CD4-positive, alpha-beta T cell treated with Interleukin-15 for 4 hours (primary cell): ENCODE measurements at places on chromosomes 13 and 19.

DNA sequence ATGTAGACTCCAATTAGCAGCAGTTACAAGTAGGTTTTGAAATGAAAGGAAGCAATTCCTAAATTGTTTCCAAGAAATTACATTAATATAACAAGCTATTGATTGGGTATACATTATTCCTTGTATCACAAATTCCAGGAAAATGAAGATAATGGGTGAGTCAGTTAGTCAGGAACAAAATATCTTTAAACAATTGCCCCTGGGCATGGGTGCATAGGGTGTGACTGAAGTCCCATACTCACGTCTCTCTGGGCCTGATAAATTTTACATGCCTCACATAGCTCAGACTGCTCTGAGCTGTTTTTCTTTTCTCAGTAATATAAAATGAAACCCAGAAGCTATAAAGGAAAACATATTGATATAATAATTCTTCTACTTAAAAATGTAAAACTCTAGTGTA is 87.8 kb downstream of the FNDC3A start:
- no peak for DNase-seq

DNA sequence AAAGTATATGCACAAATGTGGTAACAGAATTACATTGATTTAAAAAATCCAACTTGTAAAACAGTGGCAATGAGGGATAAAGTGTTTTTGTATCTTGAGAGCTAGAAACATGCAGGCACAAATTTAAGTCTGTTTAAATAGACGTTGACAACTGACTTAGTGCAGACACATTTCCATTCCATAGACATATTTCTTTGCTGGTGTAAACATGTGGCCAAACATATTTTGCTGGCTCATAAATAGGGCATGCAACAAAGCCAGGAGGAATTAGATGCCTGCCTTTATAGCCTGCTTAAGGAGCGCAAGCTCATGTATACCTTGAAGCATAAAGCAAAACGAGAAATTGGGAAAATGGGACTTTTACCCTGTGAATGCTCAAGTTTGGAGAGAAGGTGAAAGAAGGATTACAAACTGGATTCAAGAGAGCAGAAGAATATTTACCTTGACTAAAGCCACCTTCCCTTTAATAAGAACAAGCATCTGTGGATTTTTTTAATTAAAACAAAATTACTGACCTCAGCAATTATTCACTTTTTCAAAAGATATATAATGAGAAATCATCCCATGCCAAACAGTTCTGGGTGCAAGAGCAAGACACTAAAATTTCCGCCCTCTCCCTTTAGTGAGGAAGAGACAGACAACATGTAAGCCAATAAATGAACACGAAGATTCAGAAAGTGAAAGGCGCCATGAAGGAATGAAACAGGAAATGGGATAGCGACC is 71.0 kb downstream of the DCT start:
- no peak for DNase-seq

DNA sequence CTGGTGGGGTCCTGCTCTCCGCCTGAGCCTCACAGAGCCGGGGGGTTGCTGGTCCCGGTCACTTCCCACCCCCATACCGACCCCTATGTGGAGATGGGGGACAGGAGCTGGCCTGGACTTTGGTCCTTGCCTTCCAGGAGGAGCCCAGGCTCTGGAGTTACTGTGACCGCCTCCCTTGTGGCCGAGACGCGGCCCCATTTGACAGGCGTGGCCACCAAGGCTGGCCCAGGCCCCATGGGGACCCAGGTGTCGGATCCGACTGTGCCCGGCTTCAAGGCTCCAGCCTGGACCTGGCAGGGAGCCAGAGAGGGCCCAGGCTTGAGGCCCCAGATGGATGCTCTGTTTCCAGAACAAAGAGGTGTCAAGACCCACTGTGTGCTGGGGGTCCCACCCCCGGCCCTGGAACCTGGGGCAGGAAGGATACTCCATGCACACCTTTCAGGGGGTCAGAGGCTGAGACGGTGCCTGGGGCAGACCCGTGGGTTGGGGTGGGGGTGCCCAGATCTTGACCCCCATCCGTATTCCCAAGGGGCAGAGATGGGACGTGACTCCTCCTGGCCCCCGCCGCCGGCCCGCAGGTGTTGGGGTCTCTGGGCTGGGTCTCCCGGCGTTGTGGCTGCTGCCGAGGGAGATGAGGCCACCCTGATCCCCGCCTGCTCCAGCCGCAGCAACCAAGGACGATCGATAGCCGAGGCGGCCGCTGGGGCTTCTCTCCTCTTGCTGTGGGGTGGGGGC is 47.8 kb upstream of the TCF3 start:
- no peak for DNase-seq

DNA sequence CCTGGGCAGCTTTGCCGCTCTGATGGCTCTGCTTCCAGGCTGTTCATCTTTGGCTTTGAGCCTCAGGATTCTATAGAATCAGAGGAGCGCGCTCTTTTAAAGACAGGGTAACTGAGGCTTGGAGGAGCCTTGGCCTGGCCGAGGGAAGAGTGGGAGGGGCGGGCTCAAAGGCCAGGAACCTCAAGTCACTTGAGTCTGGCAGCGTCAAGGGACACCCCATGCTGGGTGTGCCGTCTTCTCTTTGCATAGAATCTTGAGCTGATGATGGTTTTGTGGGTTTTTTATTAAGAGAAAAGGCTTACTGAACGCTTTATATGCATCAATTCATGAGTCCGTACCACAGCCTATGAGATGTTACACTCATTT is 1.1 kb downstream of the PGLS start:
- DNase-seq = no peak

GRCh38 chr13:37618554-37618953 is 20.0 kb upstream of the POSTN start:
- DNase-seq = no peak
